ENCODE measurements at places on chromosomes 13 and 19. TPM values are rescaled to one million over a fixed set of nuclear protein-coding genes. Genes with fewer than 3 reads are reported as not detected.
A peak's percentile ranks its signal among the peaks of the same experiment; 100 is the strongest.

The KLHL26 gene
- total RNA-seq: 5.7 TPM

The SOHLH2 gene
- total RNA-seq: not detected

The PCP2 gene
- total RNA-seq: 1.1 TPM

The ZNF134 gene
- 12.8 TPM for total RNA-seq

The MUC16 gene
- total RNA-seq: 0.08 TPM

The ATP1A3 gene
- 344 TPM for total RNA-seq

The GCDH gene
- total RNA-seq: 42.3 TPM

The GSX1 gene
- not detected for total RNA-seq

The OR7C1 gene
- not detected for total RNA-seq

DNA sequence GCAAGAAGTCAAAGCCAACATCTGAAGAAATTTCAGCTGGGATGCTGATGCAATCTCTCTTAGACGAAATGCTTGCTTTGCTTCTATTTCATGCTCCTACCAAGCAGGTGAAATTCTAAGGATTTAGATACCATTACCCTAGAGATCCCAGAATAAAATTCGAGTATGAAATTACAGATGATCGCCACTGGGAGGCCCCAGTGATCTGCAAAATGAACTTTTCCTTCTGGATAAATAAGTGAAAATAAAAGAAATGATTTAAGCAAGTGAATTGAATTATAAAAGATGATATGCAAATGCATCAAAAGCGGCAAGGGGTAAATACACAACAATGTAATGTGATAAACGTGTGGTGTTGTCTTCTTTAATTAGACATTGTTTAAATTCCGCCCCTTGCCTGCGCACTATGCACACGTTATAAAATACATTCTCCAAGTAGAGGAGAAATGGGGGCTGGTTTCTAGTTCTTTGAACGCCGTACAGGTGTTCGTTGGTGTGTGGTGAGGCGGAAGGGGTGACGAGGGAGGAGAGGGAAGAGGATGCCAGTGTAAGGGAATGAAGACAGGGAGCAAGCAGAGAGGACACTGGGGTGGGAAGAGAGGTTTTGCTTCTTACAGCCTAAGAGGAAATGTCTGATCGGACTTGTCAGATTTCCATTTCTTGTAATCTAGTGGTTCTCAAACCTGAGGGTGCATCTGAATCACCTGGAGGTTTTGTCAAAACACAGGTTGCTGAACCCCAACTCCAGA lies 58.0 kb downstream of the ERCC5 start:
- DNase-seq: no peak
- peaks cover 5% of the 10 kb centered on the region for H3K4me1 ChIP-seq
- H3K4me3 ChIP-seq: no peak overlapping the region
- H3K27me3 ChIP-seq: no peaks in the 10 kb centered on the region
- no peaks in the 10 kb centered on the region for H3K36me3 ChIP-seq
- H3K27ac ChIP-seq: no peak overlapping the region

- H3K4me3 ChIP-seq: no peak overlapping the region
- no peaks in the 10 kb centered on the region for H3K27me3 ChIP-seq
- DNase-seq: no peak
- H3K27ac ChIP-seq: no peak overlapping the region
Measured at GRCh38 chr13:49539313-49539712, 43.6 kb downstream of the PHF11 start.

GRCh38 chr19:5628919-5629481 lies 6.1 kb downstream of the SAFB start:
- H3K27ac ChIP-seq: peak overlapping the region; percentile 66
- H3K27me3 ChIP-seq: no peaks in the 10 kb centered on the region
- no peak for DNase-seq
- H3K4me1 ChIP-seq: peaks cover 33% of the 10 kb centered on the region
- H3K4me3 ChIP-seq: no peak overlapping the region
- H3K36me3 ChIP-seq: no peaks in the 10 kb centered on the region

- no peaks in the 10 kb centered on the region for H3K4me1 ChIP-seq
- H3K27me3 ChIP-seq: no peaks in the 10 kb centered on the region
- no peak overlapping the region for H3K27ac ChIP-seq
- no peak overlapping the region for H3K4me3 ChIP-seq
- DNase-seq: no peak
Measured at GRCh38 chr19:42693760-42694350, 46.4 kb downstream of the PSG3 start.

- H3K27ac ChIP-seq: no peak overlapping the region
- no peaks in the 10 kb centered on the region for H3K4me1 ChIP-seq
- DNase-seq: no peak
- no peaks in the 10 kb centered on the region for H3K36me3 ChIP-seq
Measured at GRCh38 chr13:36382030-36382429, 35.8 kb upstream of the SPART start.

GRCh38 chr19:40797166-40797962 lies 1.6 kb upstream of the EGLN2 start:
- H3K27me3 ChIP-seq: no peaks in the 10 kb centered on the region
- H3K27ac ChIP-seq: no peak overlapping the region
- peaks cover 24% of the 10 kb centered on the region for H3K4me1 ChIP-seq
- H3K4me3 ChIP-seq: no peak overlapping the region

GRCh38 chr13:102128216-102128810 lies 273.5 kb downstream of the FGF14 start:
- no peak overlapping the region for H3K4me3 ChIP-seq
- no peak overlapping the region for H3K27ac ChIP-seq
- H3K27me3 ChIP-seq: no peaks in the 10 kb centered on the region
- no peak for DNase-seq
- no peaks in the 10 kb centered on the region for H3K4me1 ChIP-seq
- H3K36me3 ChIP-seq: no peaks in the 10 kb centered on the region

GRCh38 chr19:50204811-50205675 lies 1.6 kb downstream of the MYH14 start:
- H3K27me3 ChIP-seq: peaks cover 12% of the 10 kb centered on the region
- H3K4me3 ChIP-seq: peak overlapping the region; percentile 44
- peaks cover 5% of the 10 kb centered on the region for H3K4me1 ChIP-seq
- no peaks in the 10 kb centered on the region for H3K36me3 ChIP-seq

DNA sequence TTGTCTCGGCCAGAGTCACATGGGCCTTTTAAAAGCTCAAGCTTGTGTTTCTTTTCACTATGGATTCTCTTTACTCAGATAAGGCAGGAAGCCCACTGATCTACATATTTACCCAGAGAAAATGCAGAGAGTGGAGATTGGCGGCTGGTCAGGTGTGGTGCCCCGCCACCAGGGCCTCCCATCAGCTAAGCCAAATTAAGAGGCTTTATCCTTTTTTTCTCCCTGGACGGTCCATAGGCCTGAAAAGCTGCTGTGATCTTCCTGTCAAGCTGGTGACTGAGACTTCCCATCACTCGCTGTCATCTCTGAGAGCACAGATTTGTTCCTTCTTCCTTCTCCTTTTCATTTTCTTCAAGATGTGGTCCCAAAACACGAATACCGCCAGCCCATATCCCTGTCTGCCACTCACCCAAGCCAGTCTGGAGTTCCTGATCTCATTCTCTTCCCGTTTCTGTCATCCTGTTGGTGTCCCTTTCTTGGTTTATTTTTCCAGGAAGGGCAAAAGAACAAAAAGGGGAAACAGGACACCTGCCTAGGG lies 1.9 kb downstream of the SAFB start:
- no peak for DNase-seq
- H3K4me3 ChIP-seq: peak overlapping the region; percentile 99
- peak overlapping the region; percentile 97 for H3K27ac ChIP-seq
- peaks cover 14% of the 10 kb centered on the region for H3K4me1 ChIP-seq
- no peaks in the 10 kb centered on the region for H3K27me3 ChIP-seq

GRCh38 chr19:3725640-3726310 lies 17.6 kb downstream of the TJP3 start:
- no peaks in the 10 kb centered on the region for H3K4me1 ChIP-seq
- H3K36me3 ChIP-seq: no peaks in the 10 kb centered on the region
- H3K27ac ChIP-seq: no peak overlapping the region

GRCh38 chr19:12790628-12791344 lies 500 bp upstream of the JUNB start:
- peak overlapping the region; percentile 99 for H3K27ac ChIP-seq
- H3K27me3 ChIP-seq: no peaks in the 10 kb centered on the region
- H3K4me3 ChIP-seq: peak overlapping the region; percentile 90
- peaks cover 35% of the 10 kb centered on the region for H3K4me1 ChIP-seq
- no peak for DNase-seq
- no peaks in the 10 kb centered on the region for H3K36me3 ChIP-seq

GRCh38 chr13:109606520-109606919 lies 179.9 kb downstream of the IRS2 start:
- no peak overlapping the region for H3K4me3 ChIP-seq
- no peaks in the 10 kb centered on the region for H3K27me3 ChIP-seq
- no peak for DNase-seq

- no peak overlapping the region for H3K4me3 ChIP-seq
- H3K4me1 ChIP-seq: peaks cover 8% of the 10 kb centered on the region
- no peaks in the 10 kb centered on the region for H3K27me3 ChIP-seq
- DNase-seq: no peak
- H3K36me3 ChIP-seq: no peaks in the 10 kb centered on the region
Measured at GRCh38 chr13:113929628-113930615, 44.0 kb downstream of the C13orf46 start.

DNA sequence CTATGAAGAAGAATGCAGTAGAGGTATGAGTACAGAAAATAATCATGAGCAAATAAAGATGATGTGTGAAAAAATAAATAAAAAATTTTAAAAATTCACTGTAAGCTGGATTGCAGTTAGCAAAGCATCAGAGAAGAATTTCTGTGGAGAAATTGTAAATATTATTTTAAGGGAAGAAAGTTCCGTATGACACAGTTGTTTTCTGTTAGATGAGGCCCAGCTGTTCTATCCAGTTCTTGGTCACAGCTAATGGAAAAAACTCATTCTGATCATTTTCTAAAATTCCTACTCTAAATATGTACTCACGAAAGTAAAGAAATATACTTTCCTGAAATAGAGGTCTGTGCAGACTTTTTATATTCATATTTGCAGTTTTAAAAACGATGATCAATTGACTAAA lies 578.8 kb downstream of the DCT start:
- no peaks in the 10 kb centered on the region for H3K27me3 ChIP-seq
- H3K4me3 ChIP-seq: no peak overlapping the region
- no peaks in the 10 kb centered on the region for H3K4me1 ChIP-seq

DNA sequence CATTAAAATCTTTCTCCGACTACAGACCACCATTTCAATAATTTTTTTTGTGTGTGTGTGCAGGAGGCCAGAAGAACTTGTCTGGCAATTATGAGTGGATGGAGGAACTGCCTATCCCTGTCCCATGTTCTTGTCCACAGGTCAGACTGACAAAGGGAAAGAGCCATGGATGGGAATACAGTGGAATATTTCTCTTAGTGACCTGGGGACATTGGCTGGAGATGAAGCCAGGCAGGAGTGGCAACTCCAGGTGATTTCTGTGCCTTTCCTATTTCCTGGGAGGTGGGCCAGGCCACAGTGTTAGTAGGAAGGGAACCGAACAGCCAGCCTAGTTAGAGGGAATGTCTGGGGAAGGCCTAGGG lies 3.7 kb downstream of the PSG9 start:
- no peaks in the 10 kb centered on the region for H3K36me3 ChIP-seq
- H3K4me3 ChIP-seq: no peak overlapping the region
- H3K27ac ChIP-seq: no peak overlapping the region
- no peaks in the 10 kb centered on the region for H3K4me1 ChIP-seq

- no peak within 1 kb of the TSS for H3K27ac ChIP-seq
- no peak for DNase-seq
- H3K27me3 ChIP-seq: no peaks in the 10 kb centered on the region
- no peaks in the 10 kb centered on the region for H3K36me3 ChIP-seq
Measured at GRCh38 chr13:42781352-42781751, at the start of gene FAM216B. Gene FAM216B, plus strand, starts transcription at chr13:42781584. Its CDS starts 2,484 bp downstream, at chr13:42784068.

DNA sequence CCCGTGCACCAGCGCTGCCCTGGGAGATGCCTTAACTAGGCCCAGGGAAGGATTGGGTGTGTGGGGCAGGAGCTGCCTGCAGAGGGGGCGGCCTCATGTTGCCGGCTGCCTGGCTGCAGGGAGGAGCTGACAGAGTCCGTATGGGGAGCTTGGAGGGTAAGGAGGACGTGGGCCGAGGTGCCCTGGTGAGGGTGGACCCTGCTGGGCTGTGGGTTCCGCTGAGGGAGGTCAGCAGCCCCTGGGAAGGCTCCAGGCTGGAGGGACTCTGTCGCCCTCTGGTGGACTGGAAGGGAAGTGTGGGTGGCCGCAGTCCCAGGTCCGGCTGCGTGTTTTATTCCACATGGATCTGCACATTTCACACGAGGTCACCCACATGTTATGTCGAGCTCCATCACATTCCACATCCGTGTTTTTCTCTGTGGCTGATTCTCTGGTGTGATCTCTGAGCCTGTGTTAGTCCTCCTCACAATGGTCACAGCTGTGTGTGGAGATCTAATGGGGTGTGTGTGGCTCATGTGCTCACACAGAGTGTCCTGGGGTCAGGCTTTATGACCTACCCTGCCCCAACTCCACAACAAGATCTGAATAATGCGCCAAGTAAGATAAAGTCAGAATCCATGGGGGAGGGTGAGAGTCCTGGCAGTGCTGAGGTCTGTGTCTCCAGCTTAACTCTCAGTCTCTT lies 1.8 kb upstream of the CEACAM8 start:
- peaks cover 8% of the 10 kb centered on the region for H3K27me3 ChIP-seq
- no peaks in the 10 kb centered on the region for H3K4me1 ChIP-seq
- no peaks in the 10 kb centered on the region for H3K36me3 ChIP-seq
- DNase-seq: peak; percentile 30

- DNase-seq: no peak
- H3K36me3 ChIP-seq: no peaks in the 10 kb centered on the region
- H3K4me3 ChIP-seq: no peak overlapping the region
- no peaks in the 10 kb centered on the region for H3K4me1 ChIP-seq
Measured at GRCh38 chr13:113732176-113732960, 26.7 kb upstream of the TMEM255B start.

DNA sequence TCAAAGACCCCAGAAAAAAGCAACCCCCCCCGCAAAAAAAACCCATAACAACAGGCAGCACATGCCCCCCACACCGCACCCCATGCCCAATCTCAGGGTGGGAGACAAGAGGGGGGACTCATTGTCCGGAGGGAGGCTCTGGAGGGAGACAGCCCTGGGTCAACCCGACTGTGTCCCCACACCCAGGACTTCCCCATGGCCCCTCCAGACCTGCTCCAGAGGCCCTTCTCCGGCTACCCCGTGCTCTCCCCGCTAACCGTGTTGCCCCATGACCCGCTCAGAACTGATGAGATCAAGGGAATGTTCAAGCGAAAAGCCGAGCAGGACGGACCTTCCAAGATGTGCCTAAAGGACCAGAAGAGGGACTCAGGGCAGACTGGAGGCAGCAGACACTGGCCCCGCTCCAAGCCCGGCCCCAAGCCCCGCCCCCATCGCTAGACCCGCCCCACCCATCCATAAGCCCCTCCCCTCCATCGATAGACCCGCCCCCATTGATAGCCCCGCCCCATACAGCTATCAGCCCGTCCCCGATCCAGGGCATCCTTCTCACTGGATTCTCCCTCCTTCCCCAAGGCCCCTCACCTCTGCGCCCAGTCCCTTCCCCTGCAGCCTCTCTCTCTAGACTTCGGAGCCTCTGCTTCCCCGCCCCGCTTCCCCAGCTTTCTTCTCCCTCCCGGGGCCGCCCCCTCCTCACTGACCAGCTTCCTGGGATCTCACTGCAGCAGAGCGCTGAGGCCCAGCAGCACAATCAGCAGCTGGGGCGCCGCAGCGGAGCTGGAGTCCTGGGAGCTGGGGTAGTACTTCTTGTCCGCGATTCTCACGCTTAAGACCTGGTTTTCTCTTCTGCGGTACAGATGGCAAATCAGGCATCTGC lies 2.2 kb downstream of the BST2 start:
- DNase-seq: no peak
- H3K36me3 ChIP-seq: peaks cover 25% of the 10 kb centered on the region
- H3K4me1 ChIP-seq: peaks cover 3% of the 10 kb centered on the region
